ENCODE measurements at places on chromosomes 5 and 9.
A peak's percentile ranks its signal among the peaks of the same experiment; 100 is the strongest.

DNA sequence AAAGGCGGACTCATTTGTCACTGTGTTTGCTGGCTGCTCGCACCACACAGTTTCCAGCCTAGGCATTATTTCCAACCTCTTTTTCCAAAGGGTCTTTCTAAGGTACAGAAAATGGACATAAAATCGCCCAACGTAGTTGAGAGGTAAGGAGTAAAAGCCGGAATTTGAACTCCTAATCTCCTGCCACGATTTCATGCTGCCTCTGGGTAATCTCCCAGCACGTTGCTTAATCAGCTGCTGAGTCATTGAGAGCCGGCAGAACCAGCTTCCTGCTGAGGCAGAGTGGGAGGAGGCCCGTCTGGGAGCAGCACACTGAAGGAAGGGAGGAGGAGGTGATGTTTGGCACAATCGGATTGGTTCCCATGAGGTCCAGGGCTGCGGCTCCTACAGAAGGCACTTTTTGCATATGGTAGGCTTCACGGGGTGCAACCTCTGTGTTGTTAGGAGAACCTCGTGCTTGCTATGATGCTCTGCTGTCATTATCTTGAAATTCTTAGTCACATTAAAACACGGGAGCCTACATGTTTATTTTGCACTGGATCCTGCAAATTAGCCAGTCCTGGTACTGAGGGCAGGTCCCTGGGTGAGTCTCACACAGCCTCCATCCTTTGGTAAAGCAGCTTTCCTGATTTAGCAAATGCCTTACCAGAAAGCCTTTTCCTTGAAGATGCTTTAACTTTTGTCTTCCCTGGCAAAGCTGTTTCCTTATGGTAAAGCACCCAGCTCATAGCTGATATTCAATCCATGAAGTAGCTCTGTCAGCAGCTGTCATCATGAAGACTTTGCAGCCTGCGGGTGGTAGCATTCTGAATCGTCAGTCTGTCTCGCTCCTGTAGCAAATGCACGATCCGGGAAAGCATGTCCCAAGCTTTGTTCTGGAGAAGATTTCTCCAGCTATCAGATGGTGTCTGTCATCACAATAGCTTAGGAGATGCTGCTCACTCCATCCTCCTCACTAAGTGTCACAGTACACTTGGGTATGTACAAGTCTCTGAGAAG lies 191.6 kb upstream of the MSX2 start:
- no peak for DNase-seq

DNA sequence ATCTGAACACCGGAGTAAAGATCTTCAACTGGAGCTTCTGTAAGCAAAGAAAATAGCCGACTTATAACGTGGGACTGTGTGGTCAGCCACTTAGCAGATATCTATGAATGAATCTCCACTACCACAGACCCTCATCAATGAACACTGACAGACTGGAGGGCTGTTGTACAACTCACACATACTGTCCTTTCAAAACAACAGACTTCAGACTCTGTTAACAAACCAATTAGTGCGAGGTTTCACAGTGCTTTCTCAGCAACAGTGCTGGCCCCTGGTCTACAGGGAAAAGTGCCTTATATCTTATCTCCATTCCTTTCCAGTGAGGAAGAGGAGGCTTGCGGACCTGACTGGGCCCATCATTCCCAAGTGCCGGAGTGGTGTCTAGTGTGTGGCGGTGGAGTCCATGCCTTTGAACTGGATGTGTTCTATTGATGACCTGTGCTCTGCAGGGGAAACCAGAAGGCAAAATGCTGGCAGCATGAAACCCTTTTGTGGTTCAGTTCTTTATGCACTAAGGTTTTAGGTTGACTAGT lies 33.8 kb downstream of the TSTD2 start:
- DNase-seq, result no peak

DNA sequence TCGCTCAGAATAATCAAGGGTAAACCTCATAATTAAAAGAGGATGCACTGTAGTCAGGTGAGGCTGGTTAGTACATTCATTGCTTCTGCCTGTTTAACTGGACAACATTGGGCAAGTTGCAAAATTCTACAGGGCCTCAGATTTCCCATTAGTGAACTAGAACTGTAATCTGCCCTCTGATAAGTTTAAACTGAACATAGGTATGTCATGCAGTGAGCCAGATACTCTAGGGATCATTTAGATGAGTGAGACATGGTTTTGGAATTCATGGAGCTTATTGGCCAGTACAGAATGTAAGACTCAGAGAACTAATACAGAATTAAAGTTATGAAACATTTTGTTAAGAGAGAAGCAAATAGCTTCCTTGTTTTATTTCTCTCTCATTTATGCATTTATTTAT lies 35.9 kb downstream of the RNF44 start:
- no peak for DNase-seq

DNA sequence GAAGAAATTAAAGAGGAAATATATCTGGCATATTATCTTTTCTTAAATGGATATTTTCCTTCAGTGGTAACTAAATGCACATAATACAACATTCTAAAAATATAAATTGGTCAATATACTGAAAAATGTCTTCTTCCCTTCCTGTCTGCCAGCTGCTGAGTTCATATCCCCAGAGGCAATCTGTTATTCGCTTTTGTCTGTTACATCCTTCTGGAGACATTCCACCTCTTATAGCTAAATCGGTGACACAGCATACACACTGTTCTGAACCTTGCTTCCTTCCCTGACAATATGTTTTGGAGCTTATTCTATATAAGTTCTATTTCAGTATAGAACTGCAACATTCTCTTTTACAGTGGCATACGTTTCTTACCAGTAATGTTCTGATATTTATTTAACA lies 147.8 kb downstream of the TENT4A start:
- DNase-seq, result no peak

GRCh38 chr5:113218200-113218599 lies 216.6 kb downstream of the TSSK1B start:
- no peak for DNase-seq

GRCh38 chr5:134005417-134006061 lies 764 bp upstream of the VDAC1 start:
- DNase-seq, result no peak

DNA sequence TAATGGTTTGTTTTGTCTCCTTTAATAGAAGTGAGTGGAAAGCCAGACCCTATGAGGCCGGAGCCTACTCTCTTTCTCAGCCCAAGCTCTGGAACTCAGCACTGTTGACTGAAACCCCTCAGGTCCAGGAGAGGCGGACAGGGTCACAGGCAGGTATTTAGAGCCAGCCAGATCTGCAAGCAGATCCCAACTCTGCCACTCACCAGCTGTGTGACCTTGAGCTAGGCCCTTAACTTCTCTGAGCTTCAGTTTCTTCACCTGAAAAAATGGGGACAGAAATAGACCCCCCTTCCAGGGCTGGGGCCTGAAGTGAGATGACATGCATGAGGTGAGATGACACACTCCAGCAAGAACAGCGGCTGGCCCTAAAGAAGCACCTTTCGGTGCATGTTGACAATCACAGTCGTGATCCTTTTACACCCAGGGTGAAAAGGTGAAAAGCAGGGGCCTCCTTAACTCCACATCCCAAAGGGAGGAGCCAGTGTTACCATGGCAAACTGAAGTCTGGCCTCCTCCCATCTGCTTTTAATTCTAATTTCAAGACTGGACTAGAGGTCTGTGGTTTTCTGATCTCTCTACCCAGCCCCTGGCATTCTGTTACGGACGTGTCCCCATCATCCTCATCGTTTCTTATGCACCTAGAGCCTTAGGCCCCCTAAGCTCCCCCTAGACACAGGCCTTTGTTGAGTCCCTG lies 27.2 kb downstream of the MORN5 start:
- no peak for DNase-seq

- no peak for DNase-seq
Measured at GRCh38 chr5:26727916-26728315, 310.5 kb downstream of the CDH9 start.

GRCh38 chr5:108148715-108149139 lies 233.2 kb downstream of the FBXL17 start:
- no peak for DNase-seq

GRCh38 chr9:72477930-72478518 lies 43.4 kb upstream of the TMC1 start:
- DNase-seq, result no peak

GRCh38 chr5:127254729-127255284 lies 35.8 kb upstream of the MEGF10 start:
- no peak for DNase-seq

- DNase-seq, result no peak
Measured at GRCh38 chr5:114789773-114790402, 379.8 kb downstream of the TRIM36 start.

GRCh38 chr5:72109625-72110024 lies 2.4 kb downstream of the MAP1B start:
- DNase-seq, result no peak

DNA sequence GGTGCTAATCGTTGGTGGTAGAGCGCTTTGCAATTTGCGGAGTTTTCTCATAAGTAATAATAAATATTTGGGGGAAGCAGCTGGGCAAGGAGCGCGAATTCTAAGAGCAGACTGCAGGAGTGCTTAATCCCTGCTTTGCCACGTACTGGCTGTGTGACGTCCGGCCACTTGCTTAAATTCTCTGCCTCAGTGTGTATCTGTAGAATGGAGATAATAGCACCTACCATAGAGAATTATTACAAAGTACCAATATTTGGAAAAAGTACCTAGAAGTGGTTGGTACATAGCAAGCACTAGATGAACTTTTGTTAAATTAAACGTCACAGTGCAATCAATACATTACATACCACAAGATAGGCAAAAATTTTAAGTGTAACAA lies 598 bp upstream of the TMED7 start:
- DNase-seq, result no peak

DNA sequence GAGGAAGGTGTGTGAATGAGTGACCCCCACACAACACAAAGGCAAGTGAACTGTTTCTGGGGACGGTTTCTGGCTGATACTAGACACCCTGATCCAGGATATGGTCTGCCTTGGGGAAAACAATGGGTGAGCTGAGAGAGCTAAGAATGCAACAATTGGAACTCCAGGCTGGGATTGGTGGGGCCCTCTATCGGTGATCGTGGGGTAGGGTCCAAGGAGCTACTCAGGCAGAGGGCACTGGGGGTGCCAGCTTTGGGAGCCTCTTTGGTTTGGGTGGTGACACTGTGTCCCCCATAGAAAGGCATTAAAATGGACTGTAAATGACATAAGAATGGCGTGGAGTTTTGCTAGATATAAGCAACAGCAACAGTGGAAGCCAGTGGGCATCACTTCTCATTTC lies 439.1 kb downstream of the DMAC1 start:
- no peak for DNase-seq

DNA sequence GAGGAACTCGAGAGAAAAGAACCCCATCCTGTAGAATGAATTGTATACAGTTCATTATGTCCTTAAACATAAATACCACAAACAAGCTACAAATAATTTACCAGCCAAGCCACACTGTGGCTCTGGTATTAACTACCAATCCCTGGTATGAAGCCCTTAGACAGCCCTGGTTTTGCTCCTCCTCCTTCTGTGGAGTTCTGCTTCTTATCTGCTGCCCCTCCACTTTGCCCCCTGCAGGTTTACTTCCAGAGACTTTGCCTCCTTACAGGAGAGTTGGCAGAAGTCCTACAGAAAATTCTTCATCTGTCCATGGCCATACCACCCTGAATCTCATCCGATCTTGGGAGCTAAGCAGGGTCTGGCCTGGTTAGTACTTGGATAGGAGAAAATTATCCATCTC lies 219.8 kb downstream of the ACTL7B start:
- DNase-seq, result no peak

DNA sequence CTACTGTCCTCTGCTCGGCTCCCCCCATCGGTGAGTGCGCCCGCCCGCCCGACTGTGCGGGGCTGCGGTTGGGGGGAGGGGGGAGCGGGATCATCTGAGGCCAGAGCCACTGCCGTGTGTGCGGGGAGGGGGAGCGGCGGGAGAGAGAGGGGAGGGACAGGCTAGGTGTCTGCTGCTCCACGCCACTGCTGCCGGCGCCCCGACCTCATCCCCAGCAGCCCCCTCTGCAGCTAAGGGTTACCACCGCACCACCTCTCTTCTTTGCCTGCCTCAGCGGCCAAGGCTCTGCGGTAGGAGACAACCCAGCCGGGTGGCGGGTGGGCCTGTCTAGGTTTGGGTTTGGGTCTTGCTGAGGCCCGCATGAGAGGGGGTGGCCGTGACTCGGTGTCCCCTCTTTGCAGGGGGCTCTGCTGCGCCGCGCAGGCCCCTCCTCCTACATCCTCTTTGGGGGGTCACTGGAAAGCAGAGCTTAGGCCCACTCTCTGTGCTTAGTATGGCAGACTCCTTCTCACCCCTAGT lies 670 bp upstream of the PURA start:
- no peak for DNase-seq

GRCh38 chr9:127856729-127857116 lies 2.3 kb upstream of the ENG start:
- no peak for DNase-seq

DNA sequence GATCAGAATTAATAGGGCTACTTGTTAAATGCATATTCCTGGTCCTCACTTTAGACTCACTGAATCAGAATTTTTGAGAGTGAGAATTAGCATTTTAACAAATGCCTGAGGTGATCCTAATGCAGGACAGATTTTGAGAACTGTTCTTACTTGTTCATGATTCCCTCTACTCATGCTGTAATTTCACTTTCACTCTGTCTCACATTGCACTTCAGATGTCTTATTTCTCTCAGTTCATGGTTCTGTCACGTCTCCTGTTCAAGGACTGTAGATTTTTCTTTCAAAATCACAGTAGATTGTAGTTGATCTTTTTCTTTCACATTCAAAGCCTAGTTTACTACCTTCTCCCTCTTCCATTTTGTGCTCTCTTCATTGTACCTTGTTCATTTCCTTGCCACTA lies 54.3 kb downstream of the ADGRV1 start:
- DNase-seq, result no peak

DNA sequence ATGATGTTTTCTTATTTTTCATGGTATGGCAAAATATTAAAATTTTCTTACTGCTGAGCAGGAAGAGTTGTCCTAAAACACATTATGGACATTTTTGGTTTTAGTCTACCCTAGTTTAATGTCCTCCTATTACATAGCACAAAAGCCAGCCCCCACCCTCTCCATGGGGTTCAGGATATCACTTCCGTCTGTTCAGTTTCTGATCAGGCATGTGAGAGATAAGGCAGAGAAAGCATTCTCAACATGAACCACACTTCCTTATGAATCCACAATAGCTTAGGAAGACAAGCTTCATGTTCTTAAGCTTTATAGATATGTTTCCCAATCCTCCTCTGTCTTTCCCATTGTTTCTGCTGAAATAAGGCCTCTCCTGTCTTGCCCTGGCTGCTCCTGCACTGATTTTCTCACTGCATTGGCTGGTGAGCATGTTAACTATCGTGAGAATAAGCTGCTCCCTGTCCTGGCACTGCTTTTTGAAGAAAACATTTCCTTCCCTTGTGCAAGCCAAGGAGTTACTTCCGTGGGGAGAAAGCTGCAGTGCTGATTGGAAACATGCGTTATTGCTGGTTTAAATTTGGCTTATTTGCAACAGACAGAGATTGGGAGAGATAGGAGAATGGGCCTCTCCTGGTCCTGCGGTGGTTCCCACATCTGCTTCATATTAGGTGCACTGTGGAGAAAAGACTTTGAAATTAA lies 260.3 kb upstream of the RPS23 start:
- DNase-seq, result no peak

DNA sequence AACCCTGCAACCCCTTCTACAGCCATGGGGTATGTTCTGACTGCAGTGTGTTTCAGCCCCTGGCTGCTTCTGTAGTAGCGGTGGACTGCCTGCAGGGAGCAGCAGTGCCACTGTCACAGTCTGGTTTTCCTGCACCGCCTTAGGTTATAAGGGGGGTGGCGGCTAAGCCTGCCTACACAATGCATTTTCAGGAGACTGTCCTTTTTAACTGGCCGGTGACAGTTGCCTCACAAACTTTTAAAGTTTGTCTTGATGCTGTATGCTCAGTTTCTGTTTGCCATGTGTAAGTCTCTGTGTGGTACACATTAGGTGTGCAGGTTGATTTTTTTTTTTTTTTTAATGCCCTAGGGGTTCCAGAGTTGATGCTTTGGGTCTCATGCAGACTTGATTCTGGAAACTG lies 53.0 kb downstream of the NUP214 start:
- DNase-seq, result peak; percentile 33

Data from activated CD8-positive, alpha-beta memory T cell treated with anti-CD3 and anti-CD28 coated beads for 1 hour (primary cell).